ENCODE measurements at places on chromosomes 6 and 20.

- DNase-seq = no peak
Measured at GRCh38 chr20:60057866-60058807, 99.9 kb downstream of the CDH26 start.

GRCh38 chr6:170087941-170088581 is 202.8 kb downstream of the DLL1 start:
- DNase-seq = no peak

DNA sequence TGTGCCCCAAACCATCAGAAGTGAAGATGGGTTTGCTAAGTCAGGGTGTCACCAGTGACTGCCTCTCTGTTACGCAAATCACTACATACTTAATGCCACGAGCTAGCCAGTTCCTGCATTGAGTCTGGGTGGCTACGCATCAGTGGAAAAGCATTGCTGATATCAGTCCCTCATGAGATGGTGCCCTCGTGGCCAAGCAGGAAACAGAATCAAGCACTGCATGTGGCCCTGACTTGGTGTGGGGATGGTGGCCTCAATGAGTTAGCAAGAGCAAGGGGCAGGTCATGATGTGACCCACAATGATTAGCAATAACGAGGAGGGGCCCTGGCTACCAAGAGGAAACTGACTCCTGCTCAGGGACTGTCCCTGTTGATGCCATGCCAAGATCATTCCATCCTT is 51.6 kb upstream of the FNDC1 start:
- no peak for DNase-seq

DNA sequence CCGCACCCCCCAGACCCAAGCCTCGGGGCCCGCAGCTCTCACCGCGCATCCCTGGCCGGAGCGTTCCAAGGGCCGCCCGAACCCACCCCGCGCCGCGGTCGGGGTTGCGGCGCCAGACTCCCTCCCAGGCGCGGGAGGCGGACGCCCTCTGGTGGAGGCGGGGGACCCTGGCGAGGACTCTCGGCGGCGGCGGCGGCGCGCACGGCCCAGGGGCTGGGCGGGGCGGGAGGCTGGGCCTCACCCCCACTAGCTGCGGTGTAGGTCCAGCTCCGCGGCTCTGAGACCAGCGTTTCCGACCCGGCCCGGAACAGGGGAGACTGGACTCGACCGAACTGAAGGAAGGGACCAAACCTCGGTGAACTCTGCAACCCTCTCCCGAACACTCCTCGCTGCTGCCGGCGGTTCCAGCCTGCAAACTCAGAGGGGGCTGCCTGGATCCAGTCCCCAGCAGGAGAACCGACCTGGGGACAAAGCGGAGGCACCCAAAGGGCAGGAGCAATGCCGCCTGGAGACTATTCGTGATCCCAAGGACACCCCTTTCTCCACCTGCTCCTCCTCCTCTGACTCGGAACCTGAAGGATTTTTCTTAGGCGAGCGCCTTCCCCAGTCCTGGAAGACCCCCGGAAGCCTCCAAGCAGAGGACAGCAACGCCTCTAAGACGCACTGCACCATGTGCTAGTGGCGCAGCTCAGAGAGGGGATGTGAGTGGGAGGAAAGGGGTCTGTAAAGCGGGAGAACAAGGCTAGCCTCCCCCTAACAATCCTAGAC is 859 bp upstream of the TOMM6 start:
- DNase-seq = peak; percentile 75

DNA sequence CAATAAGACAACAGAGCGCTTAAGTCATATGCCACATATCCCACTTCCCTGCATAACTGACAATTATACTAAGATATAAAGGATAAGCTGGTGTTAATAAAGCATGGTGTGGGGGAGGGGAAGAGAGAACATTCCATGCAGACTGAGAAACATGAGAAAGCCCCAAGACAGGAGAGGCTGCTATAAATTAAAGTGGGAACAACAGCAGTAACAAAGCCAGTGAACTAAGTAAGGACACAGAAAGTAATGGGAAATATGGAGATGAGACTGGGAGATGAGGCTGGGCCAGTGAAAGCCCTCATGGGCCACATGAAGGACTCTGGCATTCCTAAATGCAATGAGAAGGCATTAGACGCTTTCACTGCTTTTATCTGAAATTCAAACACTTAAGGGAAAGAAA is 41.3 kb downstream of the SESN1 start:
- DNase-seq = no peak
